Progenitor cell of endocrine pancreas (in vitro differentiated cells): ENCODE measurements at places on chromosomes 12 and 14. TPM values are rescaled to one million over a fixed set of nuclear protein-coding genes. Genes with fewer than 3 reads are reported as not detected.

ADAM20 gene
- 1.0 and 1.3 TPM in 2 replicates for total RNA-seq

MYO1H gene
- total RNA-seq = 0.51 and 0.77 TPM in 2 replicates

PTPRB gene
- 0.38 and 0.55 TPM in 2 replicates for total RNA-seq

- no peaks in the 10 kb centered on the region for H3K36me3 ChIP-seq
- H3K4me1 ChIP-seq = no peaks in the 10 kb centered on the region
- no peak overlapping the region for H3K4me3 ChIP-seq
- H3K27me3 ChIP-seq = peaks cover 24% of the 10 kb centered on the region
Measured at GRCh38 chr12:1620092-1620491, 8.9 kb upstream of the WNT5B start.

GRCh38 chr14:102965282-102965681 lies 42.8 kb downstream of the AMN start:
- DNase-seq = no peak
- no peaks in the 10 kb centered on the region for H3K27me3 ChIP-seq
- H3K27ac ChIP-seq = no peak overlapping the region
- H3K36me3 ChIP-seq = peaks cover 37% of the 10 kb centered on the region

- no peak overlapping the region for H3K4me3 ChIP-seq
- H3K36me3 ChIP-seq = no peaks in the 10 kb centered on the region
- peaks cover 13% of the 10 kb centered on the region for H3K4me1 ChIP-seq
- no peak overlapping the region for H3K27ac ChIP-seq
- no peak for DNase-seq
Measured at GRCh38 chr12:66623455-66623854, 55.4 kb downstream of the GRIP1 start.

- peaks cover 5% of the 10 kb centered on the region for H3K36me3 ChIP-seq
- H3K27ac ChIP-seq = peak overlapping the region; percentile 25
- no peak for DNase-seq
- no peak overlapping the region for H3K4me3 ChIP-seq
Measured at GRCh38 chr12:122090759-122091515, 12.4 kb downstream of the MLXIP start.

GRCh38 chr12:13839365-13840336 lies 141.8 kb downstream of the GRIN2B start:
- H3K4me1 ChIP-seq = peaks cover 2% of the 10 kb centered on the region
- no peak overlapping the region for H3K27ac ChIP-seq
- H3K4me3 ChIP-seq = no peak overlapping the region
- no peak for DNase-seq

GRCh38 chr14:34175574-34175973 lies 224.7 kb upstream of the EGLN3 start:
- peaks cover 15% of the 10 kb centered on the region for H3K4me1 ChIP-seq
- H3K27ac ChIP-seq = no peak overlapping the region
- H3K27me3 ChIP-seq = peaks cover 2% of the 10 kb centered on the region

DNA sequence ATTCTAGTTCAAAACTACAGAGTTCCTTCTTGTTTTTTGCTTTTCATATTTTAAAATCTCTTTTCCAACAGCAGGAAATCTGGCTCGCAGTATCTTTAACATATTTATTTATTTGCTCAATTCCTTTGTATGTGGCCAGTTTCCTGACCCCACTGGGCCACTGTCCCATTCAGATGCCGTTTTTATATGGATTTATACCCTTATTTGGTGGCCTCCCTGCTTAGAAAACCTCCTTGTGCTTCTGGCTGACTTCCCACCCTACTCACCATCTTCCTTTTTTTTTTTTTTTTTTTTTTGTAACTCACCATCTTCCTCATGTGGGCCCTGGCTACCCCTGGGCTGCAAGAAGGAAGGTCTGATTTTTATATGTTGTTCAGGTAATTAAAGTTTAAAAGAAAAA lies 53.9 kb downstream of the TTLL5 start:
- no peak overlapping the region for H3K27ac ChIP-seq
- peaks cover 2% of the 10 kb centered on the region for H3K36me3 ChIP-seq
- DNase-seq = no peak
- H3K4me3 ChIP-seq = no peak overlapping the region
- H3K4me1 ChIP-seq = peaks cover 27% of the 10 kb centered on the region
- no peaks in the 10 kb centered on the region for H3K27me3 ChIP-seq

DNA sequence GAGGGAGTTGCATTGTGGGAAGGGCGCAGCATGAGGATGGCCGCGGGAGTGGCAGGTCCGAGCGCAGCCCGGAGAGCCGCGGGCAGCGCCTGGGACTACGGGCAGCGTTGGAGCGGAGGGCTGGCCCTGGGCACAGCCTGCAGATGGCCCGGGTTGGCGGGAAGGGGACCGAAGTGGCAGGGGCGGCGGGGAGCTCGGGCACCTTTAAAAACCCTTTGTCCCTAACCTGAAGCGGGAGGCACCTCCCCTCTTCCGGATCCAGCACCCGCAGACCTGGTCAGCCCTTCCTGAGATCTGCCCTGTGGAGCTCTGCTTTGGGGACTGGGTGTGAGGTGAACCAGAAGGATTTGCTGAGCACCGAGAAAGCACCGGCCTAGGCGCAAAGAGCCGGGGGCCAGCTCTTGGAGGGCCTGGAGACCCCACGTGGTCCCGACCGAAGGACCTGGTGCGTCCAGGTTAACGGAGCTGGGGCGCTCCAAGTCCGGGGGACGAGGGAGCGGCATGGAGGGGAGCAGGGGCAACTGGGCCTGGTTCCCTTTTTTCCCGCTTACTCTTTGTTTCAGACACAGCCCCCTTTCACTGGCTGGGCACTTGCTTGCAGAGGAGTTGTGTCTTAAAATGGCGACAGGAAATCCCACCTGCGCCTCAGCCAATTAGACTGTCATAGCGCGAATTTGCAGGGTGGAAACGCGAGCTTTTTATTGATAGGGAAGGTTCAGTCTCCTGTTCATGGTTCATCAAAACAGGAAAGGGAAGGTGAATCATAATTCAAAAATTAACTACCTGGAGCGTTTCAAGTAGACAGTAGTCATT lies 792 bp upstream of the SLC38A1 start:
- no peaks in the 10 kb centered on the region for H3K36me3 ChIP-seq
- H3K27ac ChIP-seq = no peak overlapping the region
- DNase-seq = no peak
- peaks cover 6% of the 10 kb centered on the region for H3K4me1 ChIP-seq

DNA sequence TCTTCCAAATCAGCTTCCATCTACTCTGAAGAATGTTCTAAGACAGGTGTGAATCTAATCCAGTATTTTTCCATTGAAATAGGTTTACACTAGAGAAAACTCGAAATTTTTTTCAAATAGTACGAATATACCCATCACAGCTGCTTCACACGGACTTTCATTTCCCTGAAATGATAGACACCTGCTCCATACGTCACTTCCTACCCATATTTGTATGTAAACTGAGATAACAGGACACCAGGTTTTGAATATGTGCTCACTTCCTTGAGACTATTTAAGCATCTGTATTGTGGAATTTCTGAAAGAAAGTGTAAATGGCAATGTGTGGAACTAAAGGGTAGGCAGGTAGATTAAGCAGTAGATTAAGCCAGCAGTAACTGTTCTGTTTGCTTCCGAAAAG lies 13.4 kb upstream of the ITPR2 start:
- H3K4me1 ChIP-seq = peaks cover 15% of the 10 kb centered on the region
- no peak overlapping the region for H3K4me3 ChIP-seq
- no peak for DNase-seq
- H3K27ac ChIP-seq = no peak overlapping the region

- no peak for DNase-seq
- no peak overlapping the region for H3K4me3 ChIP-seq
- no peaks in the 10 kb centered on the region for H3K36me3 ChIP-seq
- no peak overlapping the region for H3K27ac ChIP-seq
Measured at GRCh38 chr14:37545174-37545573, 49.9 kb downstream of the FOXA1 start.
